ENCODE measurements at places on chromosomes 6 and 20.
A peak's percentile ranks its signal among the peaks of the same experiment; 100 is the strongest.

GRCh38 chr6:9295644-9296043 lies 860.3 kb upstream of the SLC35B3 start:
- no peak for DNase-seq

GRCh38 chr6:19410481-19410880 lies 426.7 kb upstream of the ID4 start:
- peak; percentile 98 for DNase-seq

DNA sequence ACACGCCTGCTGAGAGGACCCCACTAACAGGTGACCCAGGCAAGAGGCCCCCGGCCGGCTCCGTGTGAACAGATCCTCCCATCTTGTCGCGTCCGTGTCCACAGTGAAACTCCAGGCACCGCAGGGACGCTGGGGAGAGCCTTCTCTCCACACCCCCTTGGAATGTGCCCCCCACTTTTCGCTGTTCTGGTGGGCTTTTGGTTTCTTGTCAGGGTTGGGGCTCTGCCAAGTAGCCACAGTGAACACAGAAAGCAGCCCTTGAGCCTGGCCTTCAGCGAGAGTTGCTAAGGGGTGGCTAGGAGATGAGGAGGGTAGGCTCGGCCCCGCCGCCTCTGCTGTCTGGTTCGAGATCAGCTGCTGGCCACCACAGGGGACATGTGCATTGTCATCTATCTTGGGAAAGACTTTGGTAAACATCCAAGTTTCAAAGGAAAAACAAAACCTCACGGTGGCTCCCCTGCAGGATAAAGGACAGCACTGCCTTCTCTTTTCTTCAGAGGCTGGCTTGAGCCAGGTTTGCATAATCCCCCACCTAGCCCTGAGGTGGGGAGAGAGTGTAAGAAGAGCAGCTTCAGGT lies 22.7 kb downstream of the SYNDIG1 start:
- no peak for DNase-seq

DNA sequence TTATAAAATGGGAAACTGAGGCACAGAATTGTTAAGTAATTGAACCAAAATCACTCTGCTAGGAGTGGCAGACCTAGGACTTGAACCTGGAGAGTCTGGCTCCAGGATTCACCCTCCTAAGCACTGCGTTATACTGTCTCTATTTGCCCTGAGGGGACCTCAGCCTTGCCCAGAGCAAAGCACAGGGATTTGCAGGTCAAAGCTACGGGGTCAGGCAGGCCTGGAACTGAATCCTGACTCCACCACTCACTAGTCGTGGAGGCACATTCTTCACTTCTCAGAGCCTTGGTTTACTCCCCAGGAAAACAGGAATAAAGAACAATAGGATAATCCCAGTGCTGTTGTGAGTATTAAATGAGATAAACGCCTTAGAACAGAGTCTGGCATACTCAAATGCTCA lies 19.4 kb downstream of the KCNK15 start:
- no peak for DNase-seq

DNA sequence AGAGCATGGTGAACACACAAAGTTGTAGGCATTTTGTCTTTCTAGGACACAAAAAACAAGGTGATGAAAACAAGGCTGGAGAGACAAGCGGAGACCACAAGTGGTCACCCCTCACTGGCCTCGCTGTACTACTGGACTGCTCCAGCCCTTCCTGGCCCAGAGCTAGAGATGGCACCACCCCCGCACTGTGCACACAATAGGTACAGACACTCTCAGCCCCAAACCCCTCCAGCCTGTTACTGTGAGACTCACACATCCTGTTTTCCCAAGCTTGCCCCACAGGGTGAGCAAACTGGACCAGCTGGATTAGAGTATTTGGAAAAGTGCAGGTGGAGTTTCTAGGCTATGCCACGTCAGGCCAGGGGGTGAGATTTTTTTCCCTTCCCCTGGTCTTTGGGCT lies 8.4 kb upstream of the ZSWIM1 start:
- DNase-seq: no peak

DNA sequence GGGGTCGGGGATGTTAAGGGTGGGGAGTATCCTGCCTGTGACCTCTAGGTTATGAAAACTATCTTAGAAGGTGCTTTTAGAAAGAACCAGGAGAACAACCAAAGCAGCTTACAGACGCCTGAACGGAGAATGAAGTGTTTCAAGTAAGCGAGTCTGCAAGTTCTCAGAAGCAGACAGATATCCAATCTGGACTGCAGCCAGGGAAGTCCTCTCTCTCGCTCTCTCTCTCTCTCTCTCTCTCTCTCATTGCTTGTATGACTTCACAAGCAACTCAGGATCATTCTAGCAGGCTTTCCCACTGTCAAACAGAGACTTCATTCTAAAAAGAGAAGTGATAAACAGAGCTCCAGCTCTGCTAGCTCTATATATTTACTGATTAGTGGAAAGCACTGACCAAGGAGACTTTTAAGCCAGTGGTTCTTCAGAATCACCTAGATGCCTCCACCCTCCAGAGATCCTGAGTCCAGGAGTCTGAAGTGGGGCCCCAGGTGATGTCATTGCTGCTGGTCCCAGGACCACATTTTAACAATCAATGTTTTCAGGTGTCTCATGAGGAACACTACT lies 6.0 kb downstream of the TCF21 start:
- DNase-seq: peak; percentile 87

DNA sequence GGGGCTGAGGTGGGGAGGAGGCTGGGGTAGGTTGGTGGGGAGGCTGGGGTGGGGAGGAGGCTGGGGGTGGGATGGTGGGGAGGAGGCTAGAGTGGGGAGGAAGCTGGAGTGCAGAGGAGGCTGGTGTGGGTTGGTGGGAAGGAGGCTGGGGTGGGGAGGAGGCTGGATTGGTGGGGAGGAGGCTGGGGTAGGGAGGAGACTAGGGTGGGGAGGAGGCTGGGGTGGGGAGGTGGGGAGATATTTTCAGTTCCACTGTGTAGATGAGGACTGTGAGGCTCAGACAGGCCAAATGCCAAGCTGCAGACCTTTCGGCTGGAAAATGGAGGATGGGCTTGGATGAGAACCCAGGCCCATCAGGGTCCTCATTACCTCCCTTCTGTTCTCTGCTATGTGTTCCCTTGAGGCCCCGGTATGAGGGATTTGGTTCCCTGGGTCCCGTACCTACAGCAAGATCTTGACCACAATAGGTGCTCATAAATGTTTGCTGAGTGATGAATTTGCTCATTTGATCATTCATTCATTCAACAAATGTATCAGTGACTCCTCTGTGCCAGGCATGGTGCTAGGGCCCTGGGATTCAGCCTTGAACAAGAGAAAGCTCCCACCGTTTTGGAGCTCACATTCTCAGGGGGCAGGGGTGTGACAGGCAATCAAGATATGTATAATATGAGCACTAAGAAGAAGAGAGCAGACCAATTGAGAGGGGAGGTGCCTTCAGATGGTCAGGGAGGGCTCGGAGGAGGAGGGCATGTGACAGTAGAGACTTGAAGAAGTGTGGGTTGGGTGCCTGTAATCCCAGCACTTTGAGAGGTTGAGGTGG lies 36.1 kb upstream of the NOL4L start:
- DNase-seq: no peak

DNA sequence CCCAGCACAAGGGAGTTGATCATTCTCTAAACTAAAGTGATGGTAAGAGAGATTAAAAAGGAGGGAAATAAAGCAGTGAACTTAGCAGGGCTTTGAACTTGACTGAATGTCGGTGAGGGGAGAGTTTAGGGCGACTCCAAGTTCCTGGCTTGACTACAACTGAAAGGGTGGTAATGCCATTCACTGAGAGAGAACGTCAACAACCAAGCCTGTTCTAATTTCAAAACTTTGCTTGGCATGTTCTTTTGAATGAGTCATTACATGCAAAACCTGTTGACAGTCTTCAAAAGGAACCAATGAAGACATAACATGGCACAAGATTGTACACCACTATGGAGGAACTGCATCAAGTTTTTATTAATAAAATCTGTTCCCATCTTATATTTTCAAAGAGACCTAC lies 10.3 kb upstream of the MYB start:
- DNase-seq: peak; percentile 53

DNA sequence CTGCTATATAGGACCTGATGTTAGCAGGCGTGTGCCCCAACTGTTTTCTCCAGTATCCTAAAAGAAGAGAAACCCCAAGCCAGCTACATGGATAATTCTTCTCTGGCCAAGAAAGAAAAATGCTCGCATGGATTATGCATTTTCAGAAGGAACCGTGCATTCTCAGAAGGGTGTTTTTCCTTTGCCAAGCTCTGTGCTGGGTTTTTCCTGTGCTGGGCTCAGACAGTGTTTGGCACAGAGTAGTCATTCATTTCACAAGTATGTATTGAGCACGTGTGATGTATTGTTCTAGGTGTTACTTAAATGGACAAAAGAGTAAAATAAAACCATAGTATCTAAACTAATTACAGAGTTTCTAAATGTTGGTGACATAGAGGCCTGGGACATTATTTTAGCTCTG lies 62.7 kb upstream of the ZNF133 start:
- peak; percentile 1 for DNase-seq

DNA sequence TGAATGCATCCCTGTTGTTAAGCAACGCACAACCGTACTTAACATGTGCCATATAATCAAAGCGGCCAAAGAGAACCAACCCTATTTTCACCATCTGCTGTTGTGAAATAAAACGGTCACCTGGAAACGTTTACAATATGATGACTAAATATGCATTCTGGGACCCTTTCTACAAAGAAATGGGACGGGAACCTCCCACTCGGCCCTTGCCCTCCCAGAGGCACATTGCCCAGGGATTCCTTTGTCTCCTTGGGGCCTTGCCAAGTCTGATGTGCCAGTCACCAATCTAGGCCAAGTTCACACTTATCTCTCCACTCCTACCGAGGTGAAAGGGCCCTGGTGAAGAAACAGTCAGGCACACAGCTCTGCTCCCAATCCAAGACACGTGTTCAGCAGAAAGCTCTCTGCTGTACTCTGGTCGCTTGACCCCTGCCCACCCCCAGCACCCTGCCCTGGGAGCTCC lies 427.4 kb upstream of the JARID2 start:
- no peak for DNase-seq

DNA sequence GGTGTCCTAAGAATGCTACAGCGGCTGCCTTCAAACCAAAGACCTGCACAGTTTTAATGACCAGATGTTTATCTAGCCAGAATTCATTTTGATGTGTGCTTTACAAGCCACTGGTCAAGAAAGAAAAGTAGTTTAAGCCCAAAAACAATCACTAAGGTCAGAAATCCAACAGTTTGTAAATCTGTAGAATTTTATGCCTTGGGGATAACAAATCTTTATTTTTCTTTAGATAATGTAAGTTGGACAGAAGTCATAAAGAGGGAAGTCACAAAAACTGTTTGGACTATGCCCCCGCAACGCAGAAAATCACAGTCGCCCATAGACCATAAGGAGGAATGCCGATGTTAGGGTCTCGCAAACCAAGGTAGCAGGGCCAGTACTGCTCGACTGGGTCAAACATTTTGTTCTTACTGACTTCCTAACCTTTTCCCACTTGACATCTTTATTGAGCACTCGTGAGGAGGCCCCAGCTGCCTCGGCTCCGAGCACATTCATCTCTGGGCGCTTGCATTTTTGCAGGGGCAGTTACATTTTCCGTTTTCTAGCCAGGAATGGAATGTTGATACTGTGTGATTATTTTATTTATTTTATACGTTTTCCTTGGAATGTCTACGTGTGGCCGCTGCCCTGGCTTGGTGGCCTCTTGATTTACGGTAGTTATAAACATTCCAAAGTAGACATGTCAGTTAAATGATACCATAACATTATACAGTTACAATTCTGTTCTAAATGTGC lies 56.7 kb upstream of the APCDD1L start:
- peak; percentile 56 for DNase-seq

- DNase-seq: peak; percentile 41
Measured at GRCh38 chr6:116847227-116847626, 18.3 kb upstream of the GPRC6A start.
